Left renal cortex interstitium (tissue), 4 donors: ENCODE measurements at places on chromosomes 1 and 21.

- no peak for DNase-seq
Observed at GRCh38 chr1:228740543-228741317, 5.5 kb downstream of the RHOU start.

DNA sequence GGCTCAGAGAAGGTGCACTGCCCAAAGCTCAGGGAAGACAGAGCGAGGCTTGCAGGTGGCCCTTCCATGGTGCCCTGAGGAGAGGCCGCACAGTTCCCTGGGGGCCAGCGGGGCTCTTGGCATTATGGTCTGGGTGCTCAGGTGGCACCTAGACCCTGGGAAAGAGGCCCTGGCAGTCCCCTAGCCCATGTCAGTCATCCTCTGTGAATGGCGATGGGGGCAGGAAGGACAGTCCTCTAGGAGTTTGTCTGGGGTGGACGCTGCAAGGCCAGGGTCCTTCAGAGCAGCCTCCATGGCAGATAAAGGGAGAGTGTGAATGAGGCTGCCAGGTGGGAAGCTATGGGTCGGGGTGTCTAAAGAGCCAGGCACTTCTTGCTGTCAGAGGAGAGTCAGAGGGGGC, 345.9 kb upstream of the VAMP3 start:
- DNase-seq = no peak

DNA sequence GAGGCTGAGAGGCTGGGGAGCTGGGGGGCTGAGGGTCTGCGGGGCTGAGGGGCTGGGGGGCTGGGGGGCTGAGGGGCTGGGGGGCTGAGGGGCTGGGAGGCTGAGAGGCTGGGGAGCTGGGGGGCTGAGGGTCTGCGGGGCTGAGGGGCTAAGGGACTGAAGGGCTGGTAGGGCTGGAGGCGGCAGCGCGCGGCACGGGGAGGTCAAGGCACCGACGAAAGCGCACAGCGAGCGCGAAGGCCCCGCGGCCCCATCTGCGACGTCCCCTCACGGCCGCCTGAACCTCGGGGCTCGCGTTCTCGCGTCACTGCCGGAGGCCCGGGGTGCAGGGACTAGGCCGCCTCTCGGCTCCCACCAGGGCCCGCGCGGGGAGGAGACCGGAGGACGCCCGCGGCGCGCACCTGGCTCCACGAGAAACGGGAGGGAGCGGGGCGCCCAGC, 356 bp downstream of the INTS11 start:
- DNase-seq = no peak

- DNase-seq = no peak
Observed at GRCh38 chr21:41429925-41430491, 4.0 kb downstream of the MX1 start.

DNA sequence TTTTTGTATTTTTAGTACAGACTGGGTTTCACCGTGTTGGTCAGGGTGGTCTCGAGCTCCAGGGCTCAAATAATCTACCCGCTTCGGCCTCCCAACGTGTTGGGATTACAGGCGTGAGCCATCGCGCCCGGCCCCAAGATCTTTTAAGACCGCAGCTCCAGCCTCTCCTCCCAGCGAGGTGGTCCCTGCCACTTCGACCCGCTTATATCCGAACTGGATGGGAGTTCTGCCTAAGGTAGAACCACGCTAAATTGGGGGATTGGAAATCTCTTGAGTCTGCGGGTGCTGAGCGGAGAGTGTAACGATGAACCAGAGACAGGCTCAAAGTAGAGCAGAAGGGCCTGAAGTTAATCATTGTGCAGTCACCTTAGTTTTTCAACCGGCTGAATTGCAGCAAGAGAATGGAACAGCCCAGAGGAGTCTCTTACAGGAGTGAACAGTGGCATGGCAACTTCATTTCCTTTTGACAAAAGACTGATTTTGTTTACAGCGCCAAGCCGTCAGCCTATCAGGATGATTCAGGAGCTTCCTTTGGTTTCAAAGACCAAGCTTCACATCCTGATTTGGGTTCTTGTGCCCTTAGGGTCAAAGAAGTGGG, 726 bp upstream of the CYB5R1 start:
- DNase-seq = no peak

DNA sequence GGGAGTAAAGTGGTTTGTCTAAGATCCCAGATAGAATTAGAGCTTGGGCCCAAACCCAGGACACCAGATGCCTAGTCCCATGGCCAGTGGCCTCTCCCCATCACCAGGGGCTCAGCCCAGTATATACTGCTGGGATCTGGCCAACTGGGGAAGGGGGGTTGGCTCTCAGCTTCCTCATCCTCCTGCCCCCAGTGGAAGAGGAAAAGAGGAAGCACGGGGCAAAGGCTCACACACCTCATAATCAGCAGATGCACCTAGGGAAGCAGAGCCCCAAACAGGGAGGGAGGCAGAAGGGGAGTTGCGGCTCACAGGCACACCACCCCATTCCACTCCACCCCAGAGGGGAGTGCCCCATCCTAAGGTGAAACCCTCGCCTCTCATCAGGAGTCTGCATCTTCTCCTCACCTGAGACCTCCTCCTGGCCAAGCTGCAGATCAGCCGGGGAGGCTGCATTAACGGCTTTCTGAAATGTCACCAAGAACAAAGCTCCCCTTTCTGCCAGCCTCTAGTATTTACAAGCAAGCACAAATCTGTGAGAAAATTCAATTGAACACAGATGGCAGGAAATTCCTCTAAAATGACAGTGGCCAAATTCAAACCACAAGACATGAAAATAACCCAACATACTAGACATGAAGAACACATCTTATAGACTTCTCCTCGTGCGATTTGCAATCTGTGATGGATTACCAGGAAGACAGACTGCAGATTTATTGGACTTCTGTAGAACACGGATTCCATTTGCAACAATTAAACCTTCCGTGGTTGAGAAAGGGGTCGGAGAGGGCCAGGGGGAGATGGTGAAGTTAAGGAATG, 82.8 kb downstream of the GLIS1 start:
- no peak for DNase-seq

- DNase-seq = no peak
Observed at GRCh38 chr21:20451046-20451445, 547.2 kb upstream of the NCAM2 start.

- no peak for DNase-seq
Observed at GRCh38 chr1:222557148-222557547, 9.2 kb upstream of the HHIPL2 start.

DNA sequence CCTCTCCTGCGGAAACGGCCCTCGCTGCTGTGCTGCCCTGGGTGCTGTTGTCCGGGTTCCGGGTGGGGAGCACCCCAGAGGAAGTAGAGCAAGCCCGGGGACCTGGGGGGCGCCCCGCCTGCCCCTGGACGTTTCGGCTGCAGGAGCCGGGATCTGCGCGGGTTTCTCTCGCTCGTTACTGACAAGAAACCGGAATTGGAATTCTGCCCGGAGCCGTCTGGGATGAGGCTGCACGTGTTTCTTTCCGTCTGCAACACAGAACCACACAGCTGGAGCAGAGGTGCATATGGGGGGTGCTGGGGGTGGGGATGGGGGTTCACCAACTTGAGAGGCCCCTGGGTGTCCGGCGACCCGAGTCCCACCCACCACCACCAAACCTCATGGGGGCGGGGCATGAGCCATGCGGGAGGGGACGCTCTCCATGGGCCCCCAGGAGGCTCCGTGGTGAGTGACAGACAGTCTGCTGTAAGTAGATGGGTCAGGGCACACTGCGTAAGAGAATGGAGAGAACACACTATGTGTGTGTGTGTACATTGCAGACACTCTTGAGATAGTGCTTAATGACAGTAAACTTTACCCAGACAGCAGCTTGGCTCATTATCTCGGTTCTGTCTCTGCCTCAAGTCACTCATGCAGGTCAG, 261.4 kb upstream of the C1orf174 start:
- no peak for DNase-seq
